ENCODE measurements at places on chromosomes 3 and 15. TPM values are rescaled to one million over a fixed set of nuclear protein-coding genes. Genes with fewer than 3 reads are reported as not detected.

DNA sequence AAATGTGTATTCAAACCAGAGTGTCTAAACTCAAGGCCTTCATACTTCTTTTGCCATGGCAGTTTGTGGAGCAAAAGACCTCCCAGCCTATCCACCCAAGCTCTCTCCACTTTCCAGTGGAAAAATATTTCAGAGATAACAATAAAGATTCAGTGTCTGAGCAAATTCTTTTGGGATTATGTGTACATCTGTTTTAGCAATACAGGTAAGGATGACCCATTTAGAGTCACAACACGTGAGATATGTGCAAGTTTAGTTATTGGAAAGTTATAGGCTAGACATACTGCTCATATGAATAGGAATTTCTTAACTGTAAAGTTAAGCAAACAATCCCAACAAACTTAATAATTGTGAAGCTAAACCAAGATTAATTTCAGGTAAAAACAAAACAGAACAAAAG is 174.5 kb upstream of the LRIG1 start:
- no peaks in the 10 kb centered on the region for H3K36me3 ChIP-seq
- H3K27me3 ChIP-seq, result no peaks in the 10 kb centered on the region
- H3K4me3 ChIP-seq, result no peak overlapping the region
- no peak overlapping the region for H3K27ac ChIP-seq

Gene KCNMB2
- total RNA-seq, result 1.6 TPM

GRCh38 chr15:48225771-48226170 is 19.7 kb downstream of the SLC12A1 start:
- H3K27me3 ChIP-seq, result no peaks in the 10 kb centered on the region
- no peak overlapping the region for H3K27ac ChIP-seq
- H3K4me1 ChIP-seq, result no peaks in the 10 kb centered on the region
- H3K4me3 ChIP-seq, result no peak overlapping the region

GRCh38 chr15:65887565-65887964 is 18.3 kb downstream of the RAB11A start:
- H3K4me3 ChIP-seq, result no peak overlapping the region
- H3K4me1 ChIP-seq, result no peaks in the 10 kb centered on the region
- no peak overlapping the region for H3K27ac ChIP-seq
- H3K27me3 ChIP-seq, result no peaks in the 10 kb centered on the region
- peaks cover 15% of the 10 kb centered on the region for H3K36me3 ChIP-seq

DNA sequence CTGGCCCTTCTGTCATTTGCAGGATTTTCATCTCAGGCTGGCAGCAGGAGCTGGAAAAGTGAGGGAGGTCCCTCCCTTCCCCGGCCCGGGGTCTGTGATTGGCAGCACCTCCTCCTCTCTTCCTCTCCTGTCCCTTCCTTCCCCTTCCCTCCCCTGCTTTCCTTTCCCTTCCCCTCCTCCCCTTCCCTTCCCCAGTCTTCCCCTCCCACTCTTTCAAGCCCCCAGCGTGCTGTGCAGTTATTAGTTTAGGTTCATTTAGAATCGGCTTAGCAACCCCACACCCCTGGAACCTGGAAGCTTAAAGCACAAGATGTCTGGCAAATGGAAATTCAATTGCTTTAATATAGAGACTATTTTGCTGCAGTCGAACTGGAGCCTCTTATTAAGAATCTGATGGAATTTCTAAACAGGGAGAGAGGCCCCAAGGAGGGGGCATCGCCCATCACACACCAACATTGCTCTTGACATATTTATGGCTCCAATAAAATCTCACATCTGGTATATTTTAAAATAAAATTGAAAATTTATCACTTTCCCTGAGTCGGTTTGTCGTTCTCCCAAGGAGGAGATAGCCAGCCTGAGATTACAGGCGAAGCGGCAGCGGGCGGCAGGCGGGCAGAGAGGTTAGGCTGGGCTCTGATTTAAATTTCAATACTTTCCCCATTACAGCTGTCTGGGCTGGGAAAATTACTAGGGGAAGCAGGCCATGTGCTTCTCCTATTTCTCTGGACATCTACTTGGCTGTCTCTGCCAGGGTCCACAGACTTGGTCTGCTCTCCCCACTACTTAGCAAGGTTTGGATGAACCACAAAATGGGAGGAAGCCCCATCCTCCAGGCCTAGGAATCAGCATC is 98.9 kb downstream of the LINGO1 start:
- no peaks in the 10 kb centered on the region for H3K27me3 ChIP-seq
- DNase-seq, result peak; percentile 52
- no peaks in the 10 kb centered on the region for H3K4me1 ChIP-seq
- no peak overlapping the region for H3K4me3 ChIP-seq
- no peak overlapping the region for H3K27ac ChIP-seq

Gene GP9
- total RNA-seq, result not detected

DNA sequence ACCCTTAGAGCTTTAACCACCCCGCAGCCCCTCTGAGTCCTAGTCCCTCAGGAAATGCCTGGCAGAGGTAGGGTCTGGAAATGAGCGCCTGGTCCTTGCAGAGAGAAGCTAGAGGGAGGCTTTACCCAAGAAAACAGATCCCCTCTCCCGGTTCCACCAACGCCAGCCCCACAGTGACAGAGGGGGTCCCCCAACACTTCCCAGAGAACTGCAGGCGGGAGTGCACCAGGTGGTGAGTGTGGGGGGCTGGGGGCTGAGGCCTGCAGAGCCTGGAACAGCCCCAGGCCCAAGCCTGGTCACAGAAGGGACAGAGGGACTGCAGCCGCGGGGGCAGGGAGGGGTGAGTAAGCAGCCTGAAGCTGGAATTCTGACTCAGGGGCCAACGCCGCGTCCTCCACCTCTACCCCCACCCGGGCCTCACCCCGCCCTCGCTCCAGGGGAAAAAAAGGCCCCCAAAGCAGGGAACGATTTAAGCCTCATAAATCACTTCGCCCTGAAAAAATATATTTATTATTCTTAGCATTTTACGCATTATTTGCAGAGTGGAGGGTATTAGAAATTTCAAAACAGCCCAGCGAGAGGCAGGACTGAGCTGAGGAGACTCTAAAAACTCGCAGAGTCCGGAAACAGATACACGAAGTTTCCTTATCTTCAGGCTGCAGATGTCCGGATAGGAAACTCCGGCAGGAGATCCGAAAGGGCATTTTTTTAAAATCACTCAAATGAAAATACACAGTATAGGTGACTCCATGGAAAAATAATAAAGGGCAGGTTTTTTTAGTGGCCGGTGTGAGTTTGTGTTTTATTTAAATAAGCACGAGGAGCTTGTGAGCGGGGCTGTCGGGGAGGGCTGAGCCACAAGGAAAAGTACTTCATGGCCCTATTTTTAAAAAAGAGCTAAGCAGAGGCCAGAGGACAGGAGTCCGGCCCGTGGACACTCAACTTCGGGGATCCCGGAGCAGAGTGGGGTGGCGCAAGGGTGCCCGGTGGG is 10.0 kb downstream of the GATA2 start:
- peak overlapping the region; percentile 22 for H3K4me3 ChIP-seq
- DNase-seq, result no peak
- H3K36me3 ChIP-seq, result no peaks in the 10 kb centered on the region
- peak overlapping the region; percentile 20 for H3K27ac ChIP-seq
- H3K27me3 ChIP-seq, result peaks cover 90% of the 10 kb centered on the region

- no peak overlapping the region for H3K27ac ChIP-seq
- no peaks in the 10 kb centered on the region for H3K36me3 ChIP-seq
- H3K27me3 ChIP-seq, result no peaks in the 10 kb centered on the region
These were observed 10.1 kb downstream of the UBP1 start for GRCh38 chr3:33430061-33430460.

GRCh38 chr3:123952844-123953520 is 8.0 kb downstream of the CCDC14 start:
- no peaks in the 10 kb centered on the region for H3K27me3 ChIP-seq
- DNase-seq, result no peak
- peaks cover 3% of the 10 kb centered on the region for H3K36me3 ChIP-seq
- no peak overlapping the region for H3K4me3 ChIP-seq
- H3K27ac ChIP-seq, result no peak overlapping the region

Gene SLC51B
- total RNA-seq, result not detected

DNA sequence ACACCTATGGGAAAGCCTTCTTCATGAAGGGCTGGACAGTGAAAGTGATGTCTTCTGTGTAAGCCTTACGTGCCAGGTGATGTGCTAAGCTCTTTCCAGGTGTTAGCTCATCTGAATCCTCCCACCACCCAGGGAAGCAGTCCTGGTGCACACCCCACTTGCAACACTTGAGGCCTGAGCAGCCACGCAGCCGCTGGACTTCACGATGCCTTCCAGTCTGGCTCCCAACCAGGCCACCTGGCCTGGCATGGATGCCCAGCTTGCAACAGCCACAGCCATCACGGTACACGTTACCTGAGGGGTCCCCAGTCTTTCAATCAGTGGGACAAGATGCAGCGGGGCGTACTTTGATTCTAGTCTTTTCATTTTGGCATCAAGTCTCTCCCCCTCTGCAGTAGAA is 35.8 kb downstream of the NIPA2 start:
- peaks cover 19% of the 10 kb centered on the region for H3K36me3 ChIP-seq
- no peaks in the 10 kb centered on the region for H3K4me1 ChIP-seq
- H3K27ac ChIP-seq, result no peak overlapping the region
- no peak overlapping the region for H3K4me3 ChIP-seq
- DNase-seq, result no peak
- no peaks in the 10 kb centered on the region for H3K27me3 ChIP-seq

All from sigmoid colon (tissue), 7 donors.